ENCODE measurements at places on chromosomes 13 and 19.
A peak's percentile ranks its signal among the peaks of the same experiment; 100 is the strongest.

- peak; percentile 32 for DNase-seq
These were observed 17.0 kb downstream of the KL start for GRCh38 chr13:33033051-33033812.

- DNase-seq, result peak; percentile 80
These were observed 25.9 kb downstream of the GRIN2D start for GRCh38 chr19:48419158-48419920.

DNA sequence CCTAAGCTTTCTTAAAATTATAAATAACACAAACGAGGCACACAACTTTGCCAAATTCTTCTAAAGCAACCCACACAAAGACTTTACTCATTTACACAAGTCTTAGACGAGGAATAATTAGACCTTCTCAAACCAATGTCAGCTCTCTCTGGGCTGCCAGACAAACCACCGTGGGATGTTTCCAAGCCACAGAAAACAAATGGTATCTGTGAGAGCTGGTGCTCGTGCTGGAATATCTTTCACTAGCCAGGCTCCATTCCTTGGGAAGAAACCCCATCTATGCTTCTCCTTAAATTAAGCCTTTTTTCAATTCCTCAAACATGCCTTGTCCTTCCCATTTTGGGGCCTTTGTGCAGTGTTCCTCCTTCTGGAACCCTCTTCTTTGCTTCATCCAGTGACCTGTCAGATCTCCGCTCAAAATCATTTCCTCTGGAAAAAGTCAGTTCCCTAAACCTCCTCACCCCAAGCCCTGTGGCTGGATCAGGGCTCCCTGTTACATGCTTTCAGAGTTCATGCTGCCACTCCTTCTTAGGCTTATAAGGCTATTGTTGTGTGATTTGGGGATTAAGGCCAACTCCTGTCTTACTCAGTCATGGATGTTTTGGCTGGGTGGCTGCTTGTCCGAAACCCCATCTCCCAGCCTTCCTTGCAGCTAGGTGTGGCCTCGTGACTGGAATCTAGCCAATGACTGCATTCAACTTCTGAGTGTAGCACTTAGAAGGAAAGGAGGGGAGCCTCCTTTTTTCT, 64.2 kb upstream of the GTF2F2 start:
- no peak for DNase-seq

GRCh38 chr19:36963280-36963679, 47.1 kb downstream of the ZNF568 start:
- DNase-seq, result no peak

DNA sequence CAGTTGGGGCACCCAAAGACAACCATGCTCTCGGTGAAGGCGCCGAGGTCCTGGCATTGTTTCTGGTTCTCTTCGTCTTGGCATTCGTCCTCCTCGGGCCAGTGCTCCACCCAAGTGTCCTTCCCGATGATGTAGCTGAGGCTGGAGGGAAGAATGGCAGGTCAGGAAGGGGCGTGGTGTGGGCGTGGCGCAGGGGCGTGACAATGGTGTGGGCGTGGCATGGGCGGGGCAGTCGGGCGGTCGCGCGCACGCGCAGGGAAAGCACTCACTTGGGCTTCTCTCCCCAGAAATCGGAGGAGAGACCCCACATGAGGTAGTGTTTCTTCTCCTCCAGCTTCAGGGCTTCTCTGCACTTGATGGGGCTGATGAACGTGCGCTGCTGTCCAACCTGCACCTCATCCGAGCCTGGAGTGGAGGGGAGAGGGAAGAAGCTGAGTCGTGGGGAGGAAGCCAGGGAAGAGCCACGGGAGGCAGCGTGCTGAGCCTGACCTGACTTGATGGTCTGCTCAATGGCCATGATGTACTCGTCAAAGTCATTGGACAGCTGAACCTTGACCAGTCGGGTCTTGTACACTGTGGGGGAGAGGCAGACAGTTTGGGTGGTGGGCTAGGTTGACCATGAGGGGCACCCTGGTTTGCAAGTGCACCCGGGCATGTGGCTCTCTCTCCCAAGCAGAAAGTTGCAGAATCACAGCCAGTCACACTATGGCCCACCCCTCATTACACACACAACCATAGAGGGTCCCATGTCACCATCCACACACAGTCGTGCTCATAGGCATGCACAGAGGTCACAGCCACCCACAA, 8.1 kb upstream of the TNFSF14 start:
- DNase-seq, result peak; percentile 57

- no peak for DNase-seq
These were observed 69.8 kb downstream of the OLFM4 start for GRCh38 chr13:53098455-53098854.

GRCh38 chr19:23075031-23075733, 41.6 kb upstream of the ZNF730 start:
- peak; percentile 54 for DNase-seq

DNA sequence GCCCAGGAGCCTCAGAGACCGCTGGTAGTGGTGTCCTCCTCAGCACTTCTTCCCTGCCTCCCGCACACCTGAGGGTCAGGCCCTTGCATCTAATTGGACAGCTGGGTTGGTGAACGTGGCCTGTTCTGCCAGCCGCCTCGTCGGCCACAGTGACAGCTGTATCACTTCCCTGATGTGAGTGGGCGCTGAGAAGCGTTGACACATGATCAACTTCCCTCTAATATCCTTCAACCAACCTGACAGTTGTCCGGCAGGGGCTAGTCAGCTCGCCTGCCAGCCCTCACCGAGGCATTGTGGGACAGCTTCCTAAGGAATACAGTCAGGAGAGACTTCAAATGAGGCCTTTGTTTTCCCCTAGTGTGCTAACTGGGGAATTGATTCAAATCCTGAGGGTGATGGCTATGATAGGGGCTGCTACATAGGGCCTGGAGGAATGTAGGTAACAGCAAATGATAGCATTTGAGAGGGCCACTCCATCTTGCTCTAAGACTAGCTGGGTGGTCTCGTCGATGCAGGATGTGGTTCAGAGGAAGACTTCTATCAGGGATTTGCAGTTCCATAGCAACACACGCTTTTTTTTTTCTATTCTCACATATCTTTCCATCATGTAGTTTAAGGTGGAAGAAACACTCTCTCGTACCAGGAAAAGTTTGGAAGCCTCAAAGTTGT, 230.8 kb downstream of the TSHZ3 start:
- DNase-seq, result no peak

DNA sequence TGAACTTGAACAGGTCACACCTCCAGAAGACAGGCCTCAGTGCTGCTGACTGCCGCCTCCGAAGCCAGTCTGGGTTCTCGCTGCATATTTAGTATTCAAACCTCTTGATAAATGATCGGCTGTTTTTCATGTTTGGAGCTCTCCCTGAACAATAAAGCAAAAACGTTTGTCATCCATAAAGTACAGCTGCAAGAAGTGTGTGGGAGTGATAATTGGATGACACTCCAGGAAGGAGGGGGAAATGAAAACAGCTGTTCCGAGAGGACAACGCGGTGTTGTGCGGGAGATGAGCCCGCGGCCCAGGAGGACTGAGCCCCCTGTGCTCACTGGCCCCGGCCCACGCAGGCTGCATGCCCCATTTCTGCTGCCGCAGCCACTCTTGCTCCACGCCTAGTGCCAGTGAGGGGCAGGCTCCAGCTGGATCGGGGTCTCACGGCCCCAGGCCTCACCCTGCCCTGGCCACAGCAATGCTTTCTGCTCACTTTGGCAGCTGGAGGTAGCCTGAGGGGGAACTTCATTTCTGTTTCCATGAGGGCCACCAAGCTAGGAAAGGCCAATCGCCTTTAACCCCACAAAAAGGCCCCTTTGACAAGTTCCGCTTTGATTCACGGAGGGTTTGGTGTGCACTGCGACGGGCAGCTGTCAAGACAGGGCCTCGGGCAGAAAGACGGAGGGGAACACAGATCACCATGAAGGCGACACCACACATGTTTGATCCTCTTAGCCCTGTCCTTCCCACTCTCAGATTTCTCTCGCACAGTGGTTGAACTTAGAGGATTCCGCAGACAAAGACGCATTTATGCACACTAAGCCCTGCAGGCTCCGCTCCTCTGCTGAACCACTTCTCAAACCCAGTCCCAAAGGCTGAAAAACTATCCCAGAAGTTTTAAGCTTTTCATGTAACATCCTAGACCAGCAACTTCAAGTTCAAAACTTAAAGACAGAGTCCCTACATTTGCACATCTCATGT, 537.6 kb downstream of the EFNB2 start:
- no peak for DNase-seq

DNA sequence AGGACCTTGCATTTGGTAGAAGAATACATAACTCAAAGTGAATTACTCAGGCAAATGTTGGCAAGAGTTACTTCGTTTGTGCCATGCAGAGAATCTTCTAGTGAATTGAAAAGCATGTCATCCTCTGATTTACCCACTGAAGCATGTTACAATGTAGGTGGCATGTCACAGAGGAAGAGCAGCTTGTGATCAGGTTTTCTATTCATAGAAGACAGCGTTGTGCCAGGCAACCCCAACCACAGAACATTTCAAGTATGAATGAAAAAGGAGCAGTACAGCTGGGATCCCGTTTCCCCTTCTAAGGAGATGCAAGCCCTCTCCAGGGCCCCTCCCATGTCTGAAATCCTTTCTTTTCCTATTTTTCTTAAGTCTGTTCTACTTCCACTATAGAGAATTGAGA, 6.0 kb upstream of the KATNAL1 start:
- DNase-seq, result no peak

GRCh38 chr13:99347911-99348451, 40.8 kb upstream of the GPR183 start:
- no peak for DNase-seq

DNA sequence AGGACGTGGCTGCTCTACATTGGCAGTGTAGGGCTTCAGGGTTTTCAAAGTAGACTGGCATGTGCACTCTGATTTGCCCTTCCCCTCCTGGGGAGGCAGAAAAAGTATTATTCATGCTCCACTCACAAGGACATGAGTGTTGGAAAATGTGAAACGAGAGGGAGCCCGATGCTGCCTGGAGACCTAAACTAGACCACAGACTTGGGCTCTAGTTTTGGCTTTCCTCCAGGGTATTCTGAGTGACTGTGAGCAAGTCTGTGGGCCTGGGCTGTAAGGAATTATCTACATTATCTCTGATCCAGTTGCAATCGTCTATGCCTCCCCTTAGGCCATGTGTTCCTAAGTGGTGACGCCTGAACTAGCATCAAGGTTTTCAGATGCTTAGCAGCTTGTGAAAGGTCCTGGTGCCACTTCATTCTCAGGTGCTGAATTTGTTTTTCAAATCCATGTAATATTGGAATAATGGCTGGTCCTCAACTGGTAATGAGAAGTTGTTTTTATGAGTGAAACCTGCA, 55.0 kb downstream of the MRPL57 start:
- DNase-seq, result no peak
